ENCODE measurements at places on chromosomes 2 and 18.

DNA sequence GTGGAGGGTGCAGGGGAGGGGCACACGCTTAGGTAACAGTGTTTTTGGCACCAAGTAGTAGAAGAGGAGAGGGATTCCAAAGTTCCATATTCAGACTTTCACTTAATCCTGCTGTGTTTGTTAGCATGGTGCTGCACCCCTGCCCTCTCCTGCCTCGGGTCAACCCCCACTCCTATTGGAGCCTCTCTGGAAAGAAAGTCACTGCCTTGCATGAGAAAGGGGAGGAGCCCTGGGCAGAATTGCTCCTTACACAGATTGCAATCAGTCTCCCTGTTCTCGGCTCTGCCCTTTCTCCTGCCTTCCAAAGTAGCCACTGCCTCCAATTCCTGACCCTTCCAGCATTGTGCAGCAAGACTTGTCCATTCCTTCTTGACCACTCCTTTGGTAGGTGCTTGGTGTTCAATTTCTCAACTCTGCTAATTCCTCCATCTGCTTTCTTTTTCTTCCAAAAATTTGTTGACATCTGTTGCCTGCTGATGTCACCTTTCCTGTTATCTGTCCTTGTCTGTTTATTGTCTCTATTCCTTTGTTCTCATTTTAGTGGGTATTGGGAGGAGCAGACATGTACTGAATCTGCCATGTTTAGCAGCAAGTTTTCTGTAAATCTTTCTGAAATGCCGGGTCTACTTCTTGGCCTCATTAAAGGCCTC is 225.4 kb downstream of the LOXHD1 start:
- DNase-seq, result no peak

DNA sequence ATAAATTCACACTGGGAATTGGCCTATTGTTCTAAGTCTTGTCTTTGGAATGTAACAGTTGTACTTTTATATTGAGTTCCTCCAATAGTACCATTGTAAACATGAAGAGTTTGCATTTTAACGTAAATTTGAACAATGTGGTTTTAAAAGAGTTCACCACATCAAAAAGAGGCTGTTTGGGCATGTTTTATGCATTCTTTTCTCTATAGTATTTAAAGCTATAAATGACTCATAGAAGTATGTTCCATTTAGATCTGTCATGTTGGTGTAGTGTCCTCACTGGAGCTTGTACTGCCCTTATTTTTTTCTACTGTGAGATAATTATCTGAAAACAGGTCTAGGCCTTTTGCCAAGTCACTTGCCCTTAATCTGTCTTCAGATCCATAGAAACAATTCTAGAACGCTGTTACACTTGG is 141.9 kb downstream of the RHBDD1 start:
- no peak for DNase-seq

- no peak for DNase-seq
These were observed at the start of gene IL1R1 for GRCh38 chr2:102141970-102142828. Gene IL1R1, plus strand, starts transcription at chr2:102142746. Its CDS starts 14,979 bp downstream, at chr2:102157725.

DNA sequence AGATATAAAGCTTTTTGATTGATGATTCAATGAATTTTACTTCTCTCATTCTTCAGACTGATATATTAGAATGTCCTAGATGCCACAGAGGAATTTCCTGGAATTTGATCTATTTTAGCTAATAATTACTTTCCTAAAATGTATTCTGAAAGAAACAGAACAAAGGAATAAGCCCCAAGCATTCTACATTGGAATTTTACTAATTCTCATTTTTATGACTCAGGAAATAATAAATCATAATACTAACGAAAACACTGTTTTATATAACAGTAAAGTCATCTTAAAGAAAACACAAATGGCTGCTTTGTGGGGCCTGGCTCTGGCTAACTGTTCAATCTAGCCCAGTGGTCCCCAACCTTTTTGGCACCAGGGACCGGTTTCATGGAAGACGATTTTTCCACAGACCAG is 68.6 kb upstream of the LPIN2 start:
- no peak for DNase-seq

DNA sequence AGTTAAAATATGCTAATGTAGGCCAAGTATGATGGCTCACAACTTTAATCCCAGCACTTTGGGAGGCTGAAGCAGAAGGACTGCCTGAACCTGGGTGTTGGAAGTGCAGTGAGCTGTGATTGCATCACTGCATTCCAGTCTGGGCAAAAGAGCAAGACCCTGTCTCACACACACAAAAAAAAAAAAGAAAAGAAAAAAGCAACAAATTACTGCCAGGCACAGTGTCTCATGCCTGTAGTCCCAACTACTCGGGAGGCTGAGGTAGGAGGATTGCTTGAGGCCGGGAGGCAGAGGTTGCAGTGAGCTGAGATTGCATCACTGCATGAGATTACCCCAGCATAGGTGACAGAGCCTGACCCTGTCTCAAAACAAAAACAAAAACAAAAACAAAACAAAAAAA is 110.6 kb downstream of the PRELID3A start:
- no peak for DNase-seq

DNA sequence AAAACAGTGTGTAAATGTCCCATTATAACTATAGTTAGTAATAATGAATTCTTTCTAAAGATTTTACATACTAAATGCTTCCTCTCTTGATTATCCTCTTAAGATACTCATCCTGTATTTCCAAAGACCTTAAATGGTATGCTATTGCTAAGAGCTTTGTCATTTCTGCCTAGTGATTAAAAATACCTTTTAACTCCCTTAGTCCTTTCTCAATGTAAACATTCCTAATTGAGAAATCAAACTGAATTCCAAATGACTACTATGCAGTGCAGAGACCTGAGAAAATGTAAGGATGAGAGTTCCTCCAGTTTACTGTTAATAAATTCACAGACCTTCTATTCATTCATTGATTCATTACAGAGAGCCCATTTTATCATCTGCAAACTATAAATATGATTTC is 86.9 kb downstream of the SOS1 start:
- DNase-seq, result no peak

- DNase-seq, result no peak
These were observed 29.9 kb downstream of the SESTD1 start for GRCh38 chr2:179234658-179235240.

GRCh38 chr2:5734859-5735520 is 42.8 kb downstream of the SOX11 start:
- no peak for DNase-seq

- DNase-seq, result no peak
These were observed 44.0 kb downstream of the SGPP2 start for GRCh38 chr2:222468346-222468745.

DNA sequence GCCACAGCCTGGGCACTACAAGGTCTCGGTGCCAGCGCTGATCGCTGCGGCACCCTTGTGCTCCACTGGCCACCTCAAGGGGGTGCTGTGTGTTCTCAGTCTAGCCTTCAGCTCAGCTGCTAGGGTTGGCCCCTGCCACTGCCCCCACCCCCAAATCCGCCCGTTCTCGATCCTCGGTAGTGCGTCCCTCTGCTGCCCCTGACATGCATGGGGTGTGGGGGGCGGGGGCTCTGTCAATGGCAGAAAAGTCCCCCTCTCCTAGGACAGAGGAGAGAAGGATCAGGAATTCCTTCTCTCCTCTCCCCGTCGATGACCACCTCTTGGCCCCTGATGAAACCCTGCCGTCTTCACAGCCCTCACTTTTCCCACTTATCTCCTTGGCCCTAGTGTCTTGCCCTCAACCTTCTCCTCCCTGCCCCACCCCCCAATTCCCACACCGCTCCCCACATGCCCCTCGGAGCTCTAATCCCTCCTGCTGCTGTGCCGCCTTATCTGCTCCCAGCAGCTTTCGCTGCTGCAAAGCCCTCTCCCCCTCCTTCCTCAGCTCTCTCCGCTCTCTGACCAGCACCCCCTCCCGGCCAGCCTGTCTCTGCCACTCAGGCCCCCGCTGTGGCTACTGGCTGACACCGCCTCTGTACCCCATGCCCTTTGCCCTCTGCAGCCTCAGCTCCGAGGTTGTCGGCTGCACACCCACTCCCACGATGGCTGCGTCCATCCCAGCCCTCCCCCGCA is 4.3 kb upstream of the ASIC4 start:
- no peak for DNase-seq

DNA sequence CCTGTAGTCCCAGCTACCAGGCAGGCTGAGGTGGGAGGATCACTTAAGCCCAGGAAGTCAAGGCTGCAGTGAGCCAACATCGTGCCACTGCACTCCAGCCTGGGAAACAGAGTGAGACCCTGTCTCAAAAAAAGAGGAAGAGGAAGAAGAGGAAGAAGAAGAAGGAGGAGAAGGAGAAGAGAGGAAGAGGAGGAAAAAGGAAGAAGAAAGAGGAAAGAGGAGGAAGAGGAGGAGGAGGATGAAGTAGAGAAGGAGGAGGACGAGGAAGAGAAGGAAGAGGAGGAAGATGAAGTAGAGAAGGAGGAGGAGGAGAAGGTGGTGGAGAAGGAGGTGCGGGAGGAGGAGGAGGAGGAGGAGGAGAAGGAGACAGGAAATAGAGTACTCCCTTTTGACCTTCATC is 38.0 kb downstream of the CFAP210 start:
- DNase-seq, result no peak

- no peak for DNase-seq
These were observed 913.8 kb downstream of the DCC start for GRCh38 chr18:53253789-53254188.

GRCh38 chr2:122908159-122908558 is 1116.9 kb upstream of the CNTNAP5 start:
- DNase-seq, result no peak
